Bronchial smooth muscle cell (primary cell): ENCODE measurements at places on chromosomes 4 and X. TPM values are rescaled to one million over a fixed set of nuclear protein-coding genes. Genes with fewer than 3 reads are reported as not detected.

Gene RBM47
- total RNA-seq, result 0.09 and 0.32 TPM in 2 replicates

Gene PPARGC1A
- total RNA-seq, result 0.47 and 0.69 TPM in 2 replicates

Gene SOX3
- total RNA-seq, result not detected in 2 replicates

Gene PAGE4
- total RNA-seq, result not detected in 2 replicates

Gene SLIT2
- 4.4 and 6.3 TPM in 2 replicates for total RNA-seq

Gene ETNPPL
- total RNA-seq, result not detected in 2 replicates

Gene CSAG2
- total RNA-seq, result not detected in 2 replicates

Gene MGAT4D
- total RNA-seq, result not detected in 2 replicates

Gene KCNE5
- 0.32 and 0.34 TPM in 2 replicates for total RNA-seq

Gene PABPC5
- 1.6 and 2.7 TPM in 2 replicates for total RNA-seq

Gene DCAF8L2
- total RNA-seq, result not detected in 2 replicates

Gene EFHC2
- total RNA-seq, result 0.43 and 0.95 TPM in 2 replicates

Gene GC
- total RNA-seq, result not detected in 2 replicates

Gene EVC2
- total RNA-seq, result 12.0 and 15.9 TPM in 2 replicates

Gene MAGEB2
- total RNA-seq, result not detected in 2 replicates

Gene ACSL4
- total RNA-seq, result 103 and 116 TPM in 2 replicates

Gene BCOR
- 3.8 and 4.6 TPM in 2 replicates for total RNA-seq

Gene RS1
- total RNA-seq, result not detected in 2 replicates

Gene SLC39A8
- total RNA-seq, result 3.8 and 7.3 TPM in 2 replicates

Gene SYTL4
- total RNA-seq, result 2.5 and 14.3 TPM in 2 replicates

Gene FAM156B
- 12.9 TPM in 2 replicates for total RNA-seq

Gene DCAF12L1
- not detected in 2 replicates for total RNA-seq

Gene SRPK3
- total RNA-seq, result 0.32 and 0.43 TPM in 2 replicates

Gene SERTM2
- not detected in 2 replicates for total RNA-seq

Gene TMEM156
- total RNA-seq, result 0.16 and 0.17 TPM in 2 replicates

Gene GLRA2
- not detected in 2 replicates for total RNA-seq

Gene ERCC6L
- 0.09 and 0.47 TPM in 2 replicates for total RNA-seq

Gene PNMA5
- total RNA-seq, result not detected in 2 replicates

Gene COL4A6
- total RNA-seq, result 0.09 and 1.1 TPM in 2 replicates

Gene SYTL5
- 0.60 and 1.6 TPM in 2 replicates for total RNA-seq

Gene GAGE12J
- total RNA-seq, result not detected in 2 replicates

Gene AKAP14
- total RNA-seq, result not detected in 2 replicates

Gene USP27X
- total RNA-seq, result 3.0 and 3.6 TPM in 2 replicates

Gene GCNA
- 1.1 and 2.2 TPM in 2 replicates for total RNA-seq

Gene OTUD6A
- not detected in 2 replicates for total RNA-seq

Gene GAB3
- 2.0 and 3.0 TPM in 2 replicates for total RNA-seq

Gene STATH
- total RNA-seq, result not detected in 2 replicates

Gene DSPP
- not detected in 2 replicates for total RNA-seq

Gene NXF2
- total RNA-seq, result not detected in 2 replicates

Gene ATP5ME
- 447 and 459 TPM in 2 replicates for total RNA-seq

Gene RTL3
- total RNA-seq, result under 0.01 TPM in 1 of 2 replicates, not detected in the other

Gene KLB
- total RNA-seq, result not detected in 2 replicates

Gene VCX3A
- total RNA-seq, result not detected in 2 replicates

Gene UBE2D3
- 205 and 206 TPM in 2 replicates for total RNA-seq

Gene MAOA
- total RNA-seq, result 7.0 and 19.9 TPM in 2 replicates

Gene UXT
- 103 and 132 TPM in 2 replicates for total RNA-seq

Gene DMRTC1
- not detected in 2 replicates for total RNA-seq
